Urinary bladder (tissue), 4 donors: ENCODE measurements at places on chromosomes 3 and 15. TPM values are rescaled to one million over a fixed set of nuclear protein-coding genes. Genes with fewer than 3 reads are reported as not detected.

DNA sequence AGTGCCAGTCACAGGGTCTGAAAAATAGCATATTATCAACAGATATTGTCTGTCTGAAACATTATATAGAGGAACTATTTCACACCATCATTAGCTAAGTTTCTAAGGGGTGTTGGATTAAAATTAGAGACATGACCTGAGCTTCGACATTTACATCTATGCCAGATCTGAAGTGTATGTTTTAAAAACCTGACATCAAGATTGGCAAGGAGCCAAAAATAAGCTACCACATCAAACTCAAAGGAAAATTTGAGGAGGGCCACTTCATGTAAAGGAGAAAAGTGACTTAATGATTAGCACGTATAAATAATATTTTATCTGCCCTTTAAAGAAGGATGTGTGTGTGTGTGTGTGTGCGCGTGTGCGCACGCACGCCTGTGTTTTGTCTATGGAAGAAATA lies 752.0 kb upstream of the GRM7 start:
- DNase-seq: no peak

DNA sequence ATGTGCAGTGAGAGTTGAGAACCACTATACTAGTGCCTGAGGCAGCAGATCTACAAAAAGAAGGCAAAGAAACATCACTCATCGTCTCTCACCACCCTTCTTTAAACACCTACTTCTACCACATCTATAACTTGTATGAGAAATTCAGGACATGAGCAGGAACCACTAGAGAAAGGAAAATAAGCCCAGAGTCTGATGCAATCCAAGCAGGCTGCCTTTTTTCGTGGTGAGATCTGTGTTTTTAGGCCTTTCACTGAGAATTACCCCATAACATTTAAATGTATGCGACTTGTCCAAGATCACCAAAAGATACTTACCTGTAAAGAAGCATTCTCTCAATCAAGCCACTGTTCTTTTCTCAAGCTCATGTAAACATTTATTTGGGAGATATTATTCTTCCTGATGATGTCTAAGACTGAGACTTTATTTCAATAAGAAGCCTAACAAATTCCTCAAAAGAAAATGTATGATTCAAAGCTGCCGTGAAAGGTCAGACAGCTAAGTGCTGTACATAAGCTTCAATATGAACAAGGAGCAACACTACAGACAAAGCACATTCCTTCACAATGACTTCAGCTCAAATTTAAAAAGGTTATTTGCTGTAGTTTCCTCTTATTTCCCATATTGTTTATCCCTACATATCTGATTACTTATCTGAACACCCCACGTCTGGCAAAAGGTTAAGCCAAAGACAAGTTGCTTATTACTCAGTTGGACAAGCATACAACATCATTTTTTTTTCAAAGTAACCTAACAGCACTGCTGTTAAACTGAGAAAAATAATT lies 16.5 kb downstream of the SPICE1 start:
- DNase-seq: no peak

- DNase-seq: peak; percentile 85
Measured at GRCh38 chr15:72230197-72231065, 559 bp downstream of the PKM start.

- DNase-seq: no peak
Measured at GRCh38 chr3:144763878-144764454, 792.3 kb downstream of the DIPK2A start.

GRCh38 chr3:111542611-111543300 lies 759 bp downstream of the CD96 start:
- DNase-seq: no peak

DNA sequence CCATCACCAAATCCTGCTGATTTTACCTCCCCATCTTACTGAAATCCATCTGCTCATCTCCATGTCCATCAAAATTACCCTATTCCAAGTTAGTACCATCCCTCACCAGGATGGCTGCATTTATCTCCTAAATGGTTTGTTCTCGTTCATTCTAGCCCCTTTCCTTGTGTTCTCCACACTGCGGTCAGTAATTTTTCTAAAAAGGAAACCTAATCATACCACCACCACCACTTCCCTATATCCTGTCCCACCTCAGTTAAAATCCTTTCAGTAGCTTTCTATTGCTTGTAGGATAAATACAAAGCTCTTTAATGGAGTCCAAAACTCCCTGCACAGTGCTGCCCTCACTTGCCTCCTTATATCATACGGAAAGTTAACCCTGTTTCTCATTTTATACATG lies 51.1 kb downstream of the UACA start:
- DNase-seq: no peak

- no peak for DNase-seq
Measured at GRCh38 chr15:48581219-48581618, 64.3 kb downstream of the FBN1 start.

- DNase-seq: peak; percentile 39
Measured at GRCh38 chr3:195863121-195864061, 45.0 kb downstream of the TNK2 start.

- DNase-seq: no peak
Measured at GRCh38 chr15:20345401-20345958, 196.1 kb downstream of the GOLGA6L6 start.

- no peak for DNase-seq
Measured at GRCh38 chr3:71252466-71252865, 331.1 kb downstream of the FOXP1 start.

DNA sequence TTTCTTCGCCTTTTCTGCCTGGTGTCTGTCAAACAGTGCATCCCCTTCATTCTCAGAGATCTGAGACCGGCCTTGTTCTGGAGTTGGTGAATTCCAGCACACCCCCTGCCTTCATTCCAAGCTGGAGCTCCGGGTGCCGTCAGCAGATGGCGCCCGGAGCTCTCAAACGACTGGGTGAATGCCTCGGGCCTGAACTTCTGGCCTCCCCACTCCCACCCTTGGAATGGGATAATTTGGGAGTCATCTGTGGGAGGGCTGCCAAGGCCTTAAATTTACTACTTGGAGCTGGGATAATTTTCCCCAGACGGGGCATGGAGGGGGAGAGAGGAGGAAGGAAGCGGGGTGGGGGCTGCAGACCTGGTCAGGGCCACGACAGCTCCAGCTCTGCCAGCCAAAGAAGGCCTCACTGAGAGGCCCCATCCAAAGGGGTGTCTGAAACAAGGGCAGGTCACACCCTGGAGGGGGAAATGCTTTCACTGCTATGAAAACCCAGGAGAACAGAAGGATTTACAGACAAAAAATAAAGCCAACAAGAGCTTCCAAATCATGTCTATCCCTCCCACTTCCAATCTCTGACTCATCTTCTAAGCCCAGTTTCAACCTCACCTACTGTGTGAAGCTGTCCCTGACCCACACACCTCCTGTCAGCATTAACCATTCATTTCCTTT lies 187.9 kb downstream of the OPA1 start:
- DNase-seq: peak; percentile 85

DNA sequence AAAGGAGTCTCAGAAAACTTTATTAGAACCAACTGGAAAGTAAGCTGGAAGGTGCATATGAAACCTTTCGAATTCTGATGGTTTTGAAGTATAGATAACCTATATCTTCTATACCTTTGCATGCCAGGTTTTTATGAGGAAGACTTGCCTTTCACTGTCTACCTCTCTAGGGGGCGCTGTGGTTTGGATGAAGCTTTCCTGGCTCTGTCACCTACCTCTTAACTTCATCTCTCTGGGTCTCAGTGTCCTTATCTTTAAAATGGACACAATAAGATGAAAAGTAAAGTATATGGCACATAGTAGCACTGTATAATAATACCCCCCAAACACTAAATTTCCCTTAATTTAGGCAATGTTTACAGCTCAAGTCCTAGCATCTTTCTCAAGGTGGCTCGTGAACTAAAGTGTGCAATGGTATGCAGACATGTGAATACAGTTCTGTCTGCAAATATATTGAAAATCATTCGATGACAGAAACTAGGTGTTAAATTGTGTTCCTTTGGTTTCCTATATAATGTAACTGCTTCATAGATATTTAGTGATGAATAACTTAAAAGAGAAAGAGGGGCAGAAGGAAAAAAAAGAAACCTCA lies 314.3 kb downstream of the CHST2 start:
- no peak for DNase-seq

DNA sequence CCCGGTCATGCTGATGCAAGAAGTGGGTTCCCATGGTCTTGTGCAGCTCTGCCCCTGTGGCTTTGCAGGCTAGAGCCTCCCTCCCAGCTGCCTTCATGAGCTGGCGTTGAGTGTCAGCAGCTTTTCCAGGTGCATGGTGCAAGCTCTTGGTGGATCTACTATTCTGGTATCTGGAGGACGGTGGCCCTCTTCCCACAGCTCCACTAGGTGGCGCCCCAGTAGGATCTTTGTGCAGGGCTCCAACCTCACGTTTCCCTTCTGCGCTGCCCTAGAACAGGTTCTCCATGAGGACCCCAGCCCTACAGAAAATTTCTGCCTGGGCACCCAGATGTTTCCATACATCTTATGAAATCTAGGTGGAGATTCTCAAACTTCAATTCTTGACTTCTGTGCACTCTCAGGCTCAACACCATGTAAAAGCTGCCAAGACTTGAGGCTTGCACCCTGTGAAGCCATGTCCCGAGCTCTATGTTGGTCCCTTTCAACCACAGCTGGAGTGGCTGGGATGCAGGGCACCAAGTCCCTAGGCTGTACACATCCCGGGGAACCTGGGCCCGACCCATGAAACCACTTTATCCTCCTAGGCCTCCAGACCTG lies 238.4 kb upstream of the MDFIC2 start:
- no peak for DNase-seq

- DNase-seq: no peak
Measured at GRCh38 chr15:72936691-72937679, 115.3 kb upstream of the NEO1 start.

DNA sequence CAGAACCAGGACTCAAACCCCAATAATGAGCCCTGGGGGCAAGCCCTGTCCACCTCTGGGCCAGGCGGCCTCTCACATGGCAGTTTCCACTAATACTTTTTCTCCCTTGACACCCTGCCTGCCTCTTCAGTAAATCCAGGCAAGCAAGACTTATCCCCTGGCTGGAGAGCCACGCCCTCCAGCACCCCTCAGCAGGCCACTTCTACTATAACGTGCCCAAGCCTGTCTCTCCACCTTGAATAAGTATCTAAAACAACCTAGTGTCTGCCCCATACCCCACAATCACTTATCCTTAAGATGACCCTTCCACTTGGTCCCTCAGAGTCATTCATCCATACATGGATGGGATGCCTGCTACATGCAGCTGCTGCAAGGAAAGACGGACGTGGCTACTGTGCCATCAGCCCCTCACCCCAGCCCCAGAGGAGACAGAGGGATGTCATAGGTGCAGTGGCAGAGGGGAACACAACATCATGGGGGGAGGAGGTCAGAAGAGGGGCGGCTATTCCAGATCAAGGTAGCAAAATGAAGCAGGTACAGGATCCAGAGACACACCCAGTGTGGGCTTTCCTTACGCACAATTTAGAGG lies 63.4 kb downstream of the LRIG1 start:
- DNase-seq: no peak

GRCh38 chr15:52790169-52790708 lies at the start of gene ONECUT1:
Gene ONECUT1, minus strand, starts transcription at chr15:52790336. Its CDS starts 452 bp downstream, at chr15:52789884.
- no peak for DNase-seq

GRCh38 chr15:84917452-84917851 lies 33.0 kb downstream of the SLC28A1 start:
- DNase-seq: no peak

GRCh38 chr3:101695779-101696372 lies 9.4 kb upstream of the RPL24 start:
- peak; percentile 32 for DNase-seq

- DNase-seq: no peak
Measured at GRCh38 chr3:177449360-177450006, 252.2 kb upstream of the TBL1XR1 start.

- DNase-seq: no peak
Measured at GRCh38 chr3:114404590-114404989, 110.8 kb downstream of the TIGIT start.

DNA sequence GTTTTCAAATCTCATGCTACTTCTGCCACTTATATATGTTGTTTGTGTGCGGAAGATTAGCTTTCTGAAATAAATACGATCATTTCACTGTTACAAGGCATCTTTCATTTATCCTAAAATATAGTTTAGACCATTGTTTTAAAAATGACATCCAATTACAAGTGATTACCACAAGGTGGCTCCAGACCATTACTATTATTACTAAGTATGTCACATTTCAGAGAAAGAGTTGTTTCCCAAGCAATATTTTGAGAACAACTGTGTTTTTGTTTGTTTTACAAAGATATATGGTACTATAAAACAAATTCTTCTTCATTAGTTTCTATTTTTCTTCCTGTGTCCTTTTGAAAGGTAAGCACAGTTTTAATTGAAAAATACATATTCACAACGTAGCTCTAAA lies 136.0 kb upstream of the RAP2B start:
- DNase-seq: no peak

DNA sequence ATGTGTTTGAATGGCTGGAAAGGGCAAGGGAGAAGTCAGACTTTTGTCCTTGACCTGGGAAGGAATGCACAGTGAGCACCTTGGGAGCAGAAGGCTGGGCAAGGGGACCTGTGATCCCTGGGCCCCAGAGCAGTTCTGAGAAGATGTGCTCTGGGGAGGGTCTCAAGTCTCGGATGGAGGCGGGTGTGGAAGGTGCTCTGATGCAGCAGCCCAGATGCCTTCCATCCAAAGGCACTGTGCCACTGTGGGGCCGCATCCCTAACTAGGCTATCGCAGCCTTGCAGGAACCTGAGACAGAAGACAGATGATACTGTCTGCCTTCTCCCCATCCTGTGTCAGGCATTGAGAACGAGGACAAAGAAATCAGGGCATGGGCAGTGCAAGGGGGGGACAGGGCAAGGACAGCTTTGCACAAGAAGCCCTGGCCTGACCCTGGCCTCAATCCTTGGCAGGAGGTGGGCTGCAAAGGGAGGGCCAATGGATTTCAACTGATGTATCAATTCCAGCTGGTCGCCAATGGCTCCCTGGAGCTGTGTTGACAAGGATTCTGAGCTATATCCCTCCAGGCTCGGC lies 14.6 kb upstream of the PRKCD start:
- no peak for DNase-seq

DNA sequence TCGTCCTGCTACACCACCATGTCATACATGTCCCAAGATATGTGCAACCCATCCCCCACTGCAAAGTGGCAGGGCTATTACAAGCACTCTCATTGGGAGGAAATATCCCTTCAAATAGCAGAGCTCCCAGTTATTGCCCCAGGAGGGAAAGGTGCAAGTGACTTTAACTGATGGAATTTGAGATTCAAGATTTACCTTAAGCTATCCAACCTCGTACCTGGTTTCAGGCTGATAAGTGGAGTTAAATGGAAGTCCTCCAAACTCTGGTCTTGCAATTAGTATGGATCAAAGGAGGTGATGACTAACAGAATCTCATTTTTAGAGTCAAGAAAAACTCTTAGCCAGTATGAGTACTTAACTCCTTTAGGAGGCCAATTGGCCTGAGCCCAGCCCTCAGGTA lies 2.1 kb downstream of the SLCO2A1 start:
- DNase-seq: no peak

FSIP1 gene
- 3.0 TPM for total RNA-seq

PLA2G4D gene
- total RNA-seq: not detected

POC1A gene
- 4.2 TPM for total RNA-seq

SSUH2 gene
- total RNA-seq: 0.90 TPM

FBXO40 gene
- not detected for total RNA-seq

SLC2A2 gene
- not detected for total RNA-seq

ACP3 gene
- total RNA-seq: 3.2 TPM

BTLA gene
- total RNA-seq: 2.2 TPM

GOLGA8G gene
- total RNA-seq: not detected

C3orf80 gene
- 1.0 TPM for total RNA-seq

FOXB1 gene
- not detected for total RNA-seq

CD200 gene
- total RNA-seq: 23.0 TPM

RABL3 gene
- 19.1 TPM for total RNA-seq

MAP1A gene
- total RNA-seq: 14.3 TPM

SUCLG2 gene
- 72.8 TPM for total RNA-seq
